ENCODE measurements at places on chromosomes 4 and X.

DNA sequence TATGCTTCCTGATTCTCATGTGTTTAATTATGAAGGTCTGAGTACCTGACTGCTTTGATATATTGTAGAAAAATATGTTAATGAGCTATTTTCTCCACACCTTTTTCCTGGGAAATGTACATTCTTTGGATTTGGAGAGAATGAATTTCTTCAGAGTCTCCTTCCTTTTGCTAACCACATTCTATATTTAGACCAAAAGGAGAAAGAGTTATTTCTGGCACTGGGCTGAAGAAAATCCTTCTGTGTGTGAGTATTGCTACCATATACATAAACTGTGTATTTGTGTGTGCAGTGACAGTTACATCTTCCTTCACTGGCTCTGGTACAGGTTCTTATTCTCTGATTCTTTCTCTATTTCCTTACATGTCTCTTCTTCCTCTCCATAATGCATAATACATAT, 44.5 kb upstream of the PGRMC2 start:
- DNase-seq: no peak

- no peak for DNase-seq
These were observed 556 bp upstream of the SLC25A43 start for GRCh38 chrX:119398587-119398973.

GRCh38 chrX:14095702-14096101, 66.0 kb upstream of the GEMIN8 start:
- DNase-seq: peak; percentile 50

DNA sequence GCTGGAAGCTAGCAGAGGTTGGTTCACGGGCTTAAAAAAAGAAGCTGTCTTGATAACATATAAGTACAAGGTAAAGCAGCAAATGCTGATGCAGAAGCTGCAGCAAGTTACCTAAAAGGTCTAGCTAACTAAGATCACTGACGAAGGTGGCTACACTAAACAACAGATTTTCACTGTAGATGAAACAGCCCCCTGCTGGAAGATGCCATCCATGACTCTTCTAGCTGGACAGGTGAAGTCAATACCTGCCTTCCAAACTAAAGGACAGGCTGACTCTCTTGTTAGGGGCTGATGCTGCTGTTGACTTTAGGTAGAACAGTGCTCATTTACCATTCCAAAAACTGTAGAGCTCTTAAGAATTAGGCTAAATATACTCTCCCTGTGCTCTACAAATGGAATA, 99.5 kb downstream of the FBXW7 start:
- DNase-seq: no peak

DNA sequence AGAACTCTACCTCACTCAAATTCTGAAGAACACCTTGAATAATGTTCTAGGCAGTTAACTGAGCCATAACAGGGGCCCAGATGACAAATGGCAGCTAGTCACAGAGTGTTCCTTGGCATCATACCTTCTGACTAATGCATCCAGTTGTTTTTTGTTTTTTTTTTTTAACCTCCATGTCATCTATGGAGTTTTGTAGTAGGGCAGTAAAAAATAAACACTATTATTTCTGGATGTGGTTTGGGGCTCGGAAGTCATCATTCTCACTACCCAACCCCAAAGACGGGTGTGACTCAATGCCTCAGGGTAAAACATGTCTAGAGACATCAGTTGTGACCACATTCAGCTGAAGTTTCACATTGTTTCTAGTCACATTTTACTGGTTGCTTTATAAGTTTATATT, 31.2 kb upstream of the MCF2 start:
- peak; percentile 27 for DNase-seq

DNA sequence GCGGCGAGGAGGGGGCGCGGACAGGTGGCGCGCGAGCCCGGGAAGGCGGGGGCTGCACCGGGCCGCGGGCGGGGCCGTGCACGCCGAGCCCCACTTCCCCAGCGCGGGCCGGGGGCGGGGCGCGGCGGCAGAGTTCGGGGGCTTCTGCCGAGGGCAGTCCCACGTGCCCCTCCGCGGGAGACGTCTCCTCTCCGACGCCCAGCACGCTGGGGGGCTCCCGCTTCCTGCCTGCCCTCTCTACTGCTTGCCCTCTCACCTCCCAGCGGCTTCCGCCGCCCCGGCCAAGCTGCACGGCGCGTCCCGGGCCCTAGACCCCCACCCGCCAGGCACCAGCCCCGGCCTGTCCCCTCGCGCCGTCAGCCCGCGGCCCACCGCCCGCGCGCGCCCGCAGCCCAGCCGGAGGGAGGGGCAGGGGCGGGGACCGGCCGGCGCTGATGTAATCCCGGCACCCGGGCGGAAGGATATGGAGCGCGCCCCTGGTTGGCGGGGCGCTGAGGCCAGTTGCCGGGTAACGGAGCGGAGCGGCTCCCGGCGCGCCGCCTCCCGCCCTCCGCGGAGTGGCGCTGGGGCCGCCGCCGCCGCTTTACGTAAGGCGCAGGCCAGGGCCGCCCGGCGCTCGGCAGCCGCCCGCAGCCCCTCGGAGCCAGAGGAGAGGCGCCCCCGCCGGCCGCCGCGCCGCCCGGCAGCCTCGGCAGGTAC, at the start of gene KIAA0232:
Gene KIAA0232 (plus strand): TSS at position 581 of the 699 bp plus-strand sequence. CDS start 41,727 bp downstream, outside the sequence.
- DNase-seq: peak; percentile 93

- no peak for DNase-seq
These were observed 223.4 kb downstream of the FAM47B start for GRCh38 chrX:35166023-35166422.

DNA sequence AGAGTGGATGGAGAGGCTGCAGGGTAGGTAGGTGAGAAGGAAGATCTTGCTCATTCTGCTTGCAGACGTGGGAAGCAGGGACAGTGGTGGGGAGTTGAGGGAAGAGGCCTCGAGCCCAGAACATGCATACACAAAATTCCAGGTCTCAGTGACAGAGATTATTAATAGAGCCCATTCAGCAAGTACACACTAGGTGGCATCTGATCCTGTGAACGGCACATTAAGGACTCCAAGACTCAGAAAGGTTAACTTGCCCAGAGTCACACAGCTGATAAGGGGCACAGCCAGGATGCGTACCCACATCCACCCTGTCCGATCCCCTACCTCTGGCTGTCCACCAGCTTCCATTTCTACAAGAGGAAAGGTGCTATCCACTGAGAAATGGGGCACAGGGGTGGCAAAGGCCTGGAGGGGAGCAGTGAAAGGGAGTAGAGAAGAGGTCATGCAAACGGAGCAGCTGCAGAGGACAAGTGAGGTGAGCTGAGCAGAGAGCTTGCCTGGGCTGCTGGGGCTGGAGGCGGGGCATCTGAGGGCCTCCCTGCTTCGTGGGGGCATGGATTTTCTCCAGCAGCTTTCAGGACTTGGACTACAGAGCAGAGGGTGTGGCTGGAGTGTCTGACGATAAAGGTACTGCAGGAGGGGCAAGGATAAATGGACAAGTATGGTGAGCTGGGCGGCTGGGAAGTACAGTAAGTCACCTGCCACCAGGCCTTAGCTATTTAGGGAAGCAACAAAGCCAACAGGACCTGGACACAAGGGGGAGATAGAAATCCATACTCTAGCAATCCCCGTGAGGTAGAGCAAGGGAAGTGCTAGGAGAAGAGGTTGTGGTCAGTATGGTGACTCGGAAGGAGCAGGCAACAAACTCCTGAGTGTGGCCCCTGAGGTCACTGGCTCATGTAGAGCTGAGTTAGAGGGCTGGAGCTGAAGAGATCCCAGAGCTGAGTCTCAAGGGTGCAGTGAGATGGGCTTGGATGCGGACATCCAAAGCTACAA, 11.2 kb downstream of the IDS start:
- DNase-seq: no peak

Data from CD4-positive, alpha-beta T cell treated with Interleukin-21 for 1 hour (primary cell).